ENCODE measurements at places on chromosomes 1 and 21.

GRCh38 chr1:22318279-22318981, 133.2 kb upstream of the ZBTB40 start:
- DNase-seq = no peak

DNA sequence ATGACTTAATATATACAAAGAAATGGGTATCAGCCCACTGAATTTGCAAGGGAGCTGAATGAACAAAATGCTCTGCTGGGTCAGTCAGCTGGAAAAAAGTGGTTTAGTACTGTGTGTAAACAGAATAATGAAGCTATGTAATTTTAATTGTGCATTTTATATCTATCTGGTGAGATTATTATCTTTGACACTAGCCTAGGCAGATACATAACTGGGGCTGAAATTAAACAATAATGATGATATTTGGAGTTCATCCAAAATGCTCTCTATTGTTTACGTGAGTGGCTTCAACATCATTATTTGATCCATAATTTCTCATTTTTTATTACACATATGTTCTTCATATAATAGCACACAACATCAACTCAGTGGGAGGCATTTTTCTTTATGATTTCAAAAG, 208.5 kb upstream of the SNX7 start:
- DNase-seq = no peak

DNA sequence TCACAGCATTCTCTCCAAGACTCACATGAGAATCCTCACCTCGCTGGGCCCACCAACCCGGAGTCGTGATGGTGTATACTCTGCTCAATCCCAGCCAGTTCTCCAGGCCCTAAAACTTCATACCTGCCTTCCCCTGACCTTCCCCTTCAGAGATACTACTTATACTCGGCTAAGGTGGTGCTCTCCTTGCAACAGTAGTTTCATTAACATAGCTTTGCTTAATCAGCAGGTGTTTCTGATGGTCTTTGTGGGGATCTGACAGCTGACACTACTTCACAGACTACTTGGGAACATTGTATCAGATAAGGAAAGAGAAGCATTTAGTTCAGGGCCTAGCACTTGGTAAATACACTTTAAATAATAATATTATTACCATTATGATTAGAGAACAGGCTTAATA, 301.5 kb upstream of the DAB1 start:
- no peak for DNase-seq

- DNase-seq = no peak
These were observed 29.1 kb downstream of the SERINC2 start for GRCh38 chr1:31441970-31442647.

All from AG09319 (cell line).